Epithelial cell of proximal tubule (primary cell): ENCODE measurements at places on chromosomes 12 and 14.
A peak's percentile ranks its signal among the peaks of the same experiment; 100 is the strongest.

DNA sequence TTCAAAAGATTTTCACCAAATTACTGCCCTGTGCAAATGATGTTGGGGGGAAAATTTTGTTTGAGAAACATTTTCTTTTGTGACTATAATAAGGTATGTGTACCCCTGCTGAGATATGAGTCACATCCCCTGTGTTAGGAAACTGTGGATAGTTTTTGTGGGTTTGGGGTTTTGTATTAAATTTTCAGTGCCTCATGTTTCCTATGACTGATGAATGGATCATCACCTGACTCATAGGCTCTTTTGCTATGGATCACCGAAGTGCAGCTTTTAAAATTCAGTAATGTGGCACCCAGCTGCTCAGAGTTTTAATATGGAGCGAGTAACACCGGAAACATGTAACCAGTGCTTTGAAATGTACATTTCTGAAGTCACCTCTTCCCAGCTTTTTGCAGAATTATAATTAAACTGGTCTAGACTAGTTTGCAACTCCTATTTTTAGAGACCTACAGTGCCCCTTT, 167.4 kb upstream of the HMGA2 start:
- DNase-seq: peak; percentile 98

DNA sequence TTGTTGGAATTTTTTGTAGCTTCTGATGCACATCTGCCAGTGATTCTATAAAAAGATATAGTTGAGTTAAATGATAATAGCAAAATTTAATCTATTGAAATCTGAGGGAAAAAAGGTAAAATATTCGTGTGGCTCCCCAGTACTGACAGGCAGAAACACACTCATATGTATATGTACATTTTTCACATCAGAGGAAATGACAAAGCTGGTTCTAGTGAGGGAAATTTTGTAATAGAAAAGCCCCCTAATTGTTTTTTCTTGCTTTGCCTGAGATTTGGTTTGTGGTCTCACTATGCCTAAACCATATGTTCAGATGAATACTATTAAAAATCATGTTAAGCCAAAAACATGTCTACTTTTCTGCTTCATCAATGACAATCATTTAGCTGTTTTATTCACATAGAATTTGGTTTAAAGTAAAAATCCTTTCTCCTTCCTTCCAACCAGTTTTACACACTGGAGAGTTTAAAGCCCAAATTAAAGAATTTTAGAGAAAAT, 203.5 kb downstream of the ANO6 start:
- no peak for DNase-seq

- no peak for DNase-seq
Measured at GRCh38 chr12:57755454-57756372, 810 bp downstream of the MARCHF9 start.

GRCh38 chr14:72863216-72864006, 30.5 kb downstream of the DPF3 start:
- DNase-seq: no peak

- no peak for DNase-seq
Measured at GRCh38 chr12:49232940-49233841, 31.7 kb upstream of the TUBA1C start.

GRCh38 chr12:20487519-20487918, 119.2 kb downstream of the PDE3A start:
- DNase-seq: no peak

- no peak for DNase-seq
Measured at GRCh38 chr14:50272498-50272897, 39.5 kb downstream of the L2HGDH start.

GRCh38 chr12:4855121-4855924, 54.4 kb upstream of the KCNA1 start:
- peak; percentile 41 for DNase-seq

- no peak for DNase-seq
Measured at GRCh38 chr14:67710209-67710608, 8.5 kb downstream of the RDH12 start.

- no peak for DNase-seq
Measured at GRCh38 chr12:97597031-97597751, 134.6 kb downstream of the RMST start.

GRCh38 chr12:33724867-33725266, 285.2 kb upstream of the SYT10 start:
- no peak for DNase-seq

GRCh38 chr12:31584782-31585181, 6.2 kb downstream of the DENND5B start:
- no peak for DNase-seq

DNA sequence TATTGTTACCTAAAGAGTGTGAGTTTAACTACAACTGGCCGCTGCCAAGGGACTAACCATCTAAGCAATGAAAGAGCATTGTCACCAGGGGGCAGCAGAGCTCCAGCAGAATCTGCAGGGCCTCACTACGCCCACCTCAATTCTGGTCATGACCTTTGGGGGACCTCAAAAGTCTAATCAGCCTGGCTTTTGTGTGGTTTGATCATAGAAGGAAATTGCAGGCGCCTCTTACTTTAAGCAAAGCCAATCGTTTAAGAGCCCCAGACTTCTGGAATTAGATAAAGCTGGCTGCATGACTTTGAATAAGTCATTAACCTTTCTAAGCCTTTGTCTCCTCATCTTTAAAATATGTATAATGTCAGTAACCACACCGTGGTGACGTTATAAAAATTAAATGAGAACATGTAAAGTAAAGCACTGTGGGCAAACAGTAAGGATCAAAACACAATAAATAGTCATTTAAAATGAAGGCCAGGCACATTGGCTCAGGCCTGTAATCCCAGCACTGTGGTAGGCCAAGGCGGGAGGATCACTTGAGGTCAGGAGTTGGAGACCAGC, 58.6 kb downstream of the TBX3 start:
- DNase-seq: no peak

DNA sequence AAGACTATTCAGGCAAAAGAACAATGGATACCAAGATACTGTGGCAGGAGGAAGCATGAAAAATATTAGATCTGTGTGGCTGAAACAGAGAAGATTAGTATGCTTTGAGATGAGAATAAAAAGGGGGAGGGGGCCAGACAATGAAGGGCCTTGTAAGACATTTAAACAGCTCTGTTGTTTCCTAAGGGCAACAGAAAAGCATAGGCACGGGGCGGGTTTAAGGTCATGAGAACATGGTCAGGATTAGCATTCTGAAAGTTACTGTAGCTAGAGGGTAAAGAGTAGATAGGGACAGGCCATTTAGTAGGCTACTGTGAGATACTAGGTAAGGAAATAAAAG, 18.6 kb downstream of the INTS13 start:
- DNase-seq: no peak

DNA sequence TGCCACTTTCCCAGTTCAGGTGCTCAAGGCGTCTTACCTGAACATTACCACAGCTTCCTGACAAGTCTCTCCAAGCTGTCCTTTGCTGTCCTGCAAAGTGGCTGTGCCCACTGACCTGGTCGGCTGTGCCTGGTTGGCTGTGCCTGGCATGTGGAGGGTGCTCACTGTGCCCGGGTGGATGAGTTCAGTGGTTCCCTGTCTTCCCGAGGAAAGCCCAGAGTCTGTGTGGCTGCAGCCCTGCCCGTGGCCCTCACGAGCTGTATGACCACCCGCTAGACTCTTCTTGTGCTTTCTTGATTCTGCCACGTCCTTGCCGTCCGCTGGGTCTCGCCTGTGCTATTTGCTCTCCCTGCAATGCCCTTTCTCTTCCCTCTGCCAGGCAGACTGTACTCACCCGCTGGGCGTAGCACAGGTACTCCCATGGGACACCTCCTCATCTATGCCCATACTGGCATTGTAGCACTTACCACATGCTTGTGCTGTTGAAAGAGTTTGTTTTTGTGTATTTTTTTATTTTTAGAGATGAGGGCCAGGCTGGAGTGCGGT, 95.9 kb downstream of the TSPAN9 start:
- no peak for DNase-seq

DNA sequence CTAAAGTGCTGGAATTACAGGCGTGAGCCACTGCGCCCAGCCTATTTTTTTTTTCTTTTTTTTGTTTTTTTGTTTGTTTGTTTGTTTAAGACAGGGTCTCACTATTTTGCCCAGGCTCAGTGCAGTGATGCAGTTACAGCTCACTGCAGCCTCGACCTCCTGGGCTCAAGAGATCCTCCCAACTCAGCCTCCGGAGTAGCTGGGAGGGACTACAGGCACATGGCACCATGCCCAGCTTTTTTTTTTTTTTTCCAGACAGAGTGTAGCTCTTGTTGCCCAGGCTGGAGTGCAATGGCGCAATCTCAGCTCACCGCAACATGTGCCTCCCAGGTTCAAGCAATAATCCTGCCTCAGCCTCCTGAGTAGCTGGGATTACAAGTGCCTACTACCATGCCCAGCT, 5.8 kb upstream of the ITFG2 start:
- no peak for DNase-seq

- DNase-seq: no peak
Measured at GRCh38 chr14:69093631-69094421, 59.1 kb downstream of the DCAF5 start.

DNA sequence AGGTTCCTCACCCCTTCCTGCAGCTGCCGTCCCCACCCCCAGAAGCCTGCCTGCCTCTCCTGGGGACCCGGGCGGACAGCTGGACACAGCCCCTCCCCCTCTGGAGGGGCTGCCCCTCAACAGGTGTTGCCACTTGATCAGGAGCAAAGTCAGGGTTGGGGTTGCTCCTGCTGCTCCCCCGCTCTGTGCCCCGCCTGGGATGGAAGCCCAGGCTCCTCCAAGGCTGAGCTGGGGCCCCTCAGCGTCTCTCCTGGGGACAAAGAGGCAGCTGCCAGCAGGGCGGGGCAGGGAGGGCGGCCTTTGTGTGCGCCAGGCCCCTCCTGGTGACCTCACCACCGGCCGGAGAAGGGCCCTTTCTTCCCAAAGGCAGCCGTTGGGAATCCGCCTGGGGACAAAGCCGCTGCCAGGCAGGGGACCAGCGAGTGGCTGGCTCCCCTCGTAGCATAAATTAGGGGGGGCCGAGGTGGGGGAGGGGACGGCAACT, 13.7 kb downstream of the TRMT61A start:
- no peak for DNase-seq

GRCh38 chr14:76080471-76080870, 71.3 kb upstream of the GPATCH2L start:
- DNase-seq: no peak

- no peak for DNase-seq
Measured at GRCh38 chr12:65814038-65814437, 10.2 kb upstream of the HMGA2 start.

- DNase-seq: no peak
Measured at GRCh38 chr12:12017135-12017581, 53.6 kb upstream of the BCL2L14 start.

GRCh38 chr12:93836620-93837260, 159.6 kb downstream of the CRADD start:
- DNase-seq: no peak

DNA sequence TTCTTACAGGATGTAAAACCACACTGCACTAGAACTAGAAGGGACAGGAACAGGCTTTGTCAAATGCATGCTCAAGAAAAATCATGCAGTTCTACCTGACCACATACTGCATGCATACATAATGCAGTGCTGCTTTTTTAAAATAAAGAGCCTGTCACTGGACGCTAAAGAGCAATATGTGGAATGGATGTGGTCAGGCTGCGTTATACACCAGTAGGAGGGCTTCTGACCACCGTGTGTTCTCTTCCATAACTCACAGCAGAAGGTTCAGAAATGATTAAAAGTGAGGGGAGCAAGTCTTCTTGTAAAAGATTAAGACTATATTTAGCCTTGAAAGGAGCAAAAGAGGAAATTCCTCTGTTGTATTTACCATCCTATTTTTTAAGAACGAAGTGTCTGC, 392.0 kb downstream of the EMP1 start:
- DNase-seq: no peak

GRCh38 chr14:101559624-101560533, 1.4 kb upstream of the DIO3 start:
- no peak for DNase-seq

DNA sequence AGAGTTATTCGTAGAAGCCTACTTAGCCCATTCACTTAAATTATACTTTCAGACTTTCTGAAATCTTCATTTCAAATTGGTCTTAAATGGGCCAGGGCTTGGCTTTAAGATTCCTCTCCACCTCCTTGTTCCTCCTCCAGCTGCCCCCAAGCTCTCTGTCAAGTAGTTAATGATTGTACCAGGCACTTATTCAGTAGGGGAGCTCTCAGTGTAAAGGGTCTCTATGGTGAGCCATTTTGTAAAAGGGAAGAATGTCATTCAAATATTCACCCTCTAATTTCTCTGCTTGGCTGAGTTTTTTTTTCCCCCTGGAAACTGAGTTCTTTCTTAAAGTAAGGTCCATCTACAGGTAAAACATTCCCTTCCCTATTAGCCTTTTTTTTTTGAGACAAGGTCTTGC, 96.6 kb downstream of the SUDS3 start:
- DNase-seq: no peak

GRCh38 chr12:12874029-12874428, 17.3 kb upstream of the GPRC5A start:
- no peak for DNase-seq

DNA sequence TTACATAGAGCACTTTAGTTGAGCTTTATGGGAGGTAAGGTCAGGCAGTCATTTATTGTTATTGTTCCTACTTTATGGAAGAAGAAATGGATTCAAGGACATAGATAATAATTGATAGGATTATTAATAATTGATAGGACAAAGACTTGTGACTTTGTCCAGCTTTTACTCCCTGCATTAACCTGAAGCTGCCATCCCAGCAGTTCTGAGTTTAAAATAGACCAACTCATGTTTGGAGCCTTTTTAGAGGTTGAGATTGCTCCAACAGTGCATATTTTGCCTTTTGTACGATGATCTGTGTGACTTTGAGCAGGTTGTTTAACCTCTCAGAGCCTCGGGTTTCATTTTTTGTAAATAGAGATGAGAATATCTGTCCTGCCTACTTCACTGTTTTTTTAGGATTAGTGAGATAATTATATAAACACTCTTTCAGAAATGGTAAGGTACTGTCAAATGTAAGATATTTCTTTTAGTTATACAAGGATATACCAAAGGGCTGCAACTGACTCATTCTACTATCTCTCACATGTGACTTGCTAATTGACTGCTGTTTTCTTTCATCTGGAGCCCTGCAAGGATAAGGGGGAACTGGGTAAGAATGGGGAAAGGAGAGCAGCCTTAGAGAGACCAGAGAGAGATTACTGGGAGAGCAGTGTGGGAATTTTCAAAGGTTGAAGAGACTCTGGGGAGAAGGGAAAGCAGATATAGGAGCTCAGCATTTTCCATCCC, 15.3 kb downstream of the WDR20 start:
- DNase-seq: no peak

DNA sequence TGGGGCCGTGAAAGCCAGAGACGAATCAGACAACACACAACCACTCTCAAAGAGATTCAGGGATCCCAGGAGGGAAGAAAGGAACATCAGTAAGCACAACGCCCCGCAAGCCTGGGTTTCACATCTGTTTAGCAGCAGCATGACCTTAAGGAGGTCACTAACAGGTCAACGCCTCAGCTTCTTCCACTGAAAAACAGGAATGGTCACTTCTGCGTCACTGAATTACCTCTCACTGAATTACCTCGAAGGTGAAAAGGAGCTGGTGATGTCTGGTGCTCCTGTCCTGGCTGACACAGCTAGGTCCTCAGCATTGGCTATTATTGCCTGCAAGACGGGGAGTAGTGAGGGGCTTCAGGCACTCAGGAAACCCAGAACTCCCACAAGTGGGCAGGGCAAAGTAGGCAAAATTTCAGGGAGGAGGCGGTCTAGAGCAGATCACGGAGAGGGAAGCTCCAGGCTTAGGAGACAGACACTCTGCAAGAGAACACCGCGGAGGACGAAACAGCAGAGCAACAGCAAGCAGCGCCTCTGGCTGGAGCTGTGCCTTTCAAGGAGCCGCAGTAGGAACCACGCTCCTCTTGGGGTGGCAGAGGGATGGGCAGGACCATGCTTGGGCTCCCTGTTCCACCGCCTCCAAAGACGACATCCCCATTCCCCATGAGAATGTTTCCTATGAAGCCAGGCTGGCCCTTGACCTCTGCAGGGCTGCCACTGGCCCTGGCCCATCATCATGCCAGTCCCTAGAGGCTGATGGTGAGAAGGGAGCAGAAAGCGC, 108.4 kb downstream of the SINHCAF start:
- DNase-seq: no peak
